ENCODE measurements at places on chromosomes 12 and 14.

- no peak for DNase-seq
Observed at GRCh38 chr14:30214014-30214413, 286.4 kb upstream of the PRKD1 start.

DNA sequence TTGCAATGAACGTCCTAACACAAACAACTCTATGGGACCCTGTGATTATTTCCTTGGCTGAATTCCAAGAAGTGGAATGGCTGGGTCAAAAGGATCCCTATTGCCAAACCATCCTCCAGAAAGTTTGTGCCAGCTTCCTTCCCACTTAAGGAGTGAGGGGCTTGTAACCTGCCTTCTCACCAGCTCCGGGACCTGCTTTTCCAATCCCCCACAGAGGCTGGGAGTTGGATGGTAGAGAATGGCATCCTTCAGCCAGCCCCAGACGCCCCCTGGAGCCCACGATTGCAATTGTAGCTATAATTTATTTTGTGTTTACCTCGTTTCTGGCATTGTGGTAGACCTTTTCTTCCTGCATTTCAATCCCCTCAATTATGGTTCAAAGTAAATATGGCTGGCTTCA lies 9.7 kb upstream of the ZDHHC22 start:
- DNase-seq = no peak

DNA sequence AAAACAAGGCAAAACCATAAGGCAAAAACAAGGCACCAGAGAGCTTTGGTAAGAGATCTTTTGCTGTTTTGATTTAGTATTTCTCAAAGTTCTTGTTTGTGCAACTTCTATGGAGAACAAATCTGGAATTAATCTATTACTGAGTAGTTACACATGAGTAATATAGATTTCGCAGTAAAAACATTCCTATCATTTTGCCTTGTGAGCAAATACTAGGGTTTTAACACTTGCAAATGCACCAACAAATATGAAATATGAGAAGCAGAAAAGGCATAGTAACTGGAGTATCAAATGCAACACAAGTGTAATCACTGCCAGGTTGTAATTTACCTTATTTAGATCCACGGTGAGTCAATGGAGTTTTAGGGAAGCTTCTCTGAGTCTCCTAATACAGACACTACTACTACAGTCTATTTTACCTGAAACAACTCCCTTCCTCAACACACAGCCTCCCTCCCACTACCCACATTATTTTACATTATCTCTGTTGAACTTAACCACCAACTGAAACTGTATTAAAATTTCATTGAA lies 324.1 kb downstream of the FLRT2 start:
- DNase-seq = no peak

DNA sequence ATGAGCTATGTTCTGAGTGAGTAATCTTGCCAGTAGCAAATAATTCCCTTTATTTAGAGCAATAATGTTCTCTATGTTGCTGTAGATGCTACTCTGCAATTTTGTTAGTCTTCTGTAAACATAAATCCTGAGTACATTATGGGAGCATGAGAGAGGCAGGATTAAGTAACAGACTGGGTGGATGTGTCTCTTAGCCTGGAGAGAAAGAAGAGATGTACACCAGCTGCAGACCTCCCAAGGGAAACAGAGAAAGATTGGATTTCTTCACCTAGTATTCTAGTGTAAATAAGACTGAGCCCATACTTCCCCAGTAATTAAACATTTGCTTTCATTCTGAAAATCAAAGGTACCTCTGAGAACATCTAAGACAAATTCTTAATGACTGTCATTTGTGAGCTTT lies 564.0 kb downstream of the TRHDE start:
- no peak for DNase-seq

DNA sequence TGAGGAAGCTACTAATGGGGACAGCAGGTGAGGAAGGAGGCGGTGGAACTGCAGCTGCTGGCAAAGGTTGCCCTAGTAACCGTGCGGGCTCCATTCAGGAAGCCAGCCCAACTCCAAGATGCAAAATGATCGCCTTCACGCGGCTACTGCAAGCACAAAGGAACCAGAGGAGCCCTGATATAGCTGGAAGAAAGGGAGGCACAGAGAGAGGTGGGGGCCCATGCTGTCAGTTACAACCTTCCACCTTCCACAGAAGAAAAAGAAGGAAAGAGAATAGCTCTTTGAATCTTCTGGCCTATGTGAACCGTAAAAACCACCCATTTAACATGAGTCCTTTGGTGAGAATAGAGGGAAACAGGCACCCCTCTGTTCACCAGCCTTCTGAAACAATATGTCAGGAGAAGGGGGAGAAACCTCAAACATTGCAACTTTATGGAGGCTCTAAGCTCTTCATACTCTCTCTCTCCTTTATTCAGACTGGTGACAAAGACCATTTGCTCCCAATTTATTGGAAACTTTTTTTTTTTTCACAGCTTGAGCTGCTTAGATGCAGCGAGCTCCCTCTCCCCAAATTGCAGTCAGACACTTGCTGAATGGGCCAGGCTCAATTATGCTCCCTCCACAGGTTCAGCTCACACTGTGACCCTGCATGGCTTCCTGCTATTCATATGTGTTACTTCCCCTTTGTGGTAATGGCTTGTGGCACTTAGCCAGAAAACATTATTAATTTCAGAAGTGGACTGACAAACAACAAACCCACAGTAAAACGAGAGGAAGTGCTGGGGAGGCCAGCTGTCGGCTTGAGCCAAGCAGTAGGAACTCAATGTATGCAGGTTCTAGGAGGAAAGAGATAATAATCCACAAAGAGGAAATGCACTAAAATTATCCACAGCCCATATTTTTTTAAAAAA lies 6.2 kb downstream of the DUSP6 start:
- peak; percentile 6 for DNase-seq

DNA sequence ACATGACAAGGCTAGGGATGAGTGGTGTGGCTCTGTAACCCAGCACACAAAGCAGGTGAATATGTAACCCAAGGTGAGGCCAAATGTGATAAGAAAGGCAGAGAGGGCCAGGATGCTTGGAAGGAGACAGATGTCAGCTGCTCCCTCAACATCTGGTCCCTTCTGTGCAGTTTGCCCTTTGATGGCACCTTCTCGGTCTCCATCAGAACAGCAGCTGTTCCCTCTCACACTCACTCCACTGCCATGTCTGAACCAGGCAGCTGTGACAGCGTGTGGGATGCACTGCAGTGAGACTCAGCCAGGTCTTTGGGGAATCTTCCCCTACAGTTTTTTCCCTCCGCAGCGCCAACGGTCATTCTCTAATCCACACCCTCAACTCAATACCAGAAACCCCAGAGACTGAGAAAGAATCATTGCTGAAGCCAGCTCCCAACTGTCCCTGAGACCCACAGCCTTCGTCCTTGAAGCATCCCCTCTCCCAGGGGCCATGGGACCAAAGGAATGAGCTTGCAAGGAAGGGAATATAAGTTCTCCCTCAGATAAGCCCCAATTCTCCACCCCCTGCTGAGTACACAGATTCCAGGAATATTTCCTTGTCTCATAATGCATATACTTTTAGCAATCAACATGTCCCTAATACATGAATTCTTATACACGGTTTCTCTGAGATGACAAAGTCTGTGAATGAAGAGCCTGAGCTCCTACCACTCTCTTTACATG lies 230.0 kb downstream of the GLT1D1 start:
- DNase-seq = no peak

DNA sequence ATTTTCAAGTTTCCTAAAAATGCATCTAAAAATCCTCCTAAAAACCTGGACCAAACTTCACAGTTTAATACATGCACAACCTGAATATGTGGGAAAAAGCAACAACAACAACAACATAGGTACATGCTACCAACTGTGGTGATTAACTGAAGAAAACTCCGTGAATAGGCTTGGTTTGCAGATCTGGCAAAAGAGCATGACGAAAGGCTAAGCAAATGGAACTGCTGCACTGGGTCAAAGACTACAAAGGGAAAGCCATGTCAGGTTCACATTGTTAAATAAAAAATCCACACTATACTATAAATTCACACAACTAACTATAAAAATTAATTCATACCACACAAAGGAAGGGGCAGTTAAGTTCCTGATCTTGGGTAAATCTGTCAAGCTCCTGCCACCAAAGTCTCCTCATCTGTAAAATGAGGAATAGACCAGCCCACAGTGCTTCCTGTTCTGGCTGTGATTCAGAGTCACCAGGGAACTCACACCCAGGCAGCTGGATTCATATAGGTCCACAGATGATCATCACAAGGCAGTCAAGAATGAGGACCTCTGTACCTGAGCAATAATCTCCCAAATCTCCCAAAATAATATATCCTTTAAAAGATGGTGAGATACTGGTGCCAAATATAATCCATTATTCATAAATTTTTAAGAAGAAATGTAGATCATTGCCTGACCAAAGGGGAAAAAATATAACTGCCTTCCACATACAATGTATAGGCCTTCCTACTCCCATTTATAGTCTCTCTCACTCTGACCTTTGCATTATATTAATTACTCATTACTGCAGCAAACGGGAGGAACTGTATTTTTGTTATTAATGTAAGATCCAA lies 7.0 kb downstream of the CORO1C start:
- DNase-seq = no peak

DNA sequence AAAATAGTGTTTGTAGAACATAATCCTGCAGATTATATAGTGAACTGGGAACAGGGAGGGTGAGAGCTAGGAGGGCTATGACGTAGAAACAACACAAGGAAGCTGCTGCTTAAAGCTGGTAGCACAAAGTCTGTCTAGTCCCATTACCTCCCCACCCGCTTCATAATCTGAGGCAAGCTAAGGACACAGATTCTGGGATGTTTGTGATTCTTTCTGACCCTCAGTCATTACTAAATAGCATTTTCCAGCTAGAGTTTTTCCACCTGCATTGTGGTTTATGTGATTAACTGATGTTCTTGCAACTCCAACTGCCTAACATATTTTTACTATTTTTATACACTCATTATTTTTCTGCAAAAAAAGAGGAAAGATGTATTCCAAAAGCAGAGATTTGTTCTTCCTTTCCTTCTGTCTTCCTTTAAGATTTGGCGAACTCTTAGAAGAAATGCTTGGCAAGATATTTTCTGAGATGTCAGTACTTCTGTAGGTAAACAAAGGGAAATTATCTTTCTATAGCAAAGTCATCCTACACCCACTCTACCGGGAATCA lies 293.2 kb upstream of the FAR2 start:
- DNase-seq = no peak

DNA sequence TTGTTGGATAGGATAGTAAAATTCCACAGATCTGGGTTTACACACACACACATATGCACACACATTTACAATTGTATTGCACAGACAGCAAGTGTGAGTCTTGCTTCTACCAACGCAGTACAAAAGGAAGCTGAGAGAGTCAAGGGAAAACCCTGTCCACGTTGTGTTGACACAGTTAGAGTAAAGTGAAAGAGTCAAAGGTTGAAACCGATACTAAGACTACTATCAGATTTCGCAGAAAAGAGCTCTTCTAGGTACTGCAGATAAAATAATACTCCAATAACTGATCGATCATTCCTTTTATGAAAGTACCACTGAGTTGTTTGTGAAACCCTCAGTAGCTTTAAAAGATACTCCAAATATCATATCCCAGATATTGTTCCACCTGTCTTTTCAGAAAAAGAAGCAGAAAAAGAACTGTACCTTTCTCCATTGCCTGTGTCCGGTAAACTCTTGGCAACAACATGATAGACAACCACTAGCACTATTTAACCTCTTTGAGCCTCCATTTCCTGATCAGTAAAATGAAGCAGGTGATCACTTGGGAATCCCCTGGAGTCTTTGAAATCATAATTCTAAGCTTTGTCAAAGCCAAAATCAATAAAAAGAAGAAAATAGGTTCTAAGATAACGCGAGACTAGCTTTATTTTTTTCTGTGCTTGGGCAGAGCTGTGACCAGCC lies 224.6 kb upstream of the FOXN3 start:
- no peak for DNase-seq

GRCh38 chr12:132787877-132788276 lies 26.2 kb upstream of the ANKLE2 start:
- no peak for DNase-seq

GRCh38 chr12:116880213-116880816 lies 926 bp downstream of the HRK start:
- no peak for DNase-seq

DNA sequence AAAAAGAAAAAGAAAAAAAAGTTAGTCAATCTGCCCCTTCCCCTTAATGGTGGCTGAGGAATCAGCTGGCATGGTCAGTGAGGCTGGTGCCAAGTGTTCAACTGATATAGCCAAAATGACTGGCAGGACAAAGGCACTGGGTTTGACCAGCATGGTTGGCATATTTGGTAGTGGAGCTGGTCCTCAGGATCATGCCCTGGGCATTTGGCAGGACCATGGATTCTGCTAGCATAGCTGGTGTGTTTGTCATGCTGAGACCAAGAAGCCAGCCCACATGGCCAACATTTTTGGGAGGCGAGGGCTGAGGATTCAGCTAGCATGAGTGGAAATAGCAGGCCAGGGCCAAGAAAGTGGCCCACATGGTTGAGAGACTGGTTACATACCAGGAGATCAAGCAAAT lies 136.5 kb downstream of the FBXL14 start:
- no peak for DNase-seq

GRCh38 chr12:619346-619745 lies 43.9 kb downstream of the NINJ2 start:
- DNase-seq = no peak

GRCh38 chr14:67943947-67944346 lies 124.4 kb downstream of the RAD51B start:
- no peak for DNase-seq

GRCh38 chr14:36069535-36069900 lies 107.0 kb downstream of the PTCSC3 start:
- DNase-seq = peak; percentile 21

DNA sequence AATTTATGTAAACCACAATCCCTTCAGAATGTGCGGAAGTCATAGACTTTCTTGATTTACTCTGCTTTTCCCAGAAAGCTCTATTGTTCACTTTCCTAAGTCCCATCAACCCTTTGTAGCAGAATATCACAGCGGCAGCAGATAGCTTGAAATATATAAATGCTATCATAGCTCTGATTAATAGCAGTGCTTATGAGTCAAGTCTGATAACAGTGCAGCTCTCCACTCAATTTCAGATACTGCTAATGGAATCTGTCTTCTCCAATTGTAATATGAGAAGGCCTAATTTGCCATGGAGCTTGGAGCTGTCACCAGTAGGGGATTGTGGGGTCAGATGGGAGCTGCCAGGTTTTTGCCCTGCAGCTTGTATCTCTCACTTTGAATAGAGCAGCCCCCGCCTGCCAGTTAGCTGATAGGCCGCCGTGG lies 10.9 kb downstream of the TMEM260 start:
- no peak for DNase-seq

- no peak for DNase-seq
Observed at GRCh38 chr14:59679872-59680271, 103.3 kb upstream of the CCDC175 start.

DNA sequence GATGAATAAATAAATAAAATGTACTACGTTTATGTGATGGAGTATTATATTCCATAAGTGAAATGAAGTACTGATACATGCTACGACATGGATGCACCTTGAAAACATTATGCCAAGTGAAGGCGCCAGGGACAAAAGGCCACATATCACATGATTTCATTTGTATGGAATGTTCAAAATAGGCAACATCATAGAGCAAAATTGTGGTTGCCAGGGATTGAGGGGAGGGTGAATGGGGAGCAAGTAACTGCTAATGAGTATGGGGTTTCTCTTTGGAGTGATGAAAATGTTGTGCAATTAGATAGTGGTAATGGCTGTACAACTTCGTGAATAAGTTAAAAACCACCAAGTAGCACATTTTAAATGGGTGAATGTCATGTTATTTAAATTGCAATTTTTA lies 132.8 kb downstream of the SLC38A4 start:
- no peak for DNase-seq

Data from stimulated activated CD4-positive, alpha-beta T cell treated with anti-CD3 and anti-CD28 coated beads, Interleukin-12 subunit alpha, Interleukin-12 subunit beta, amount 100 ng/mL, for 48 hours (primary cell).